Tibial nerve (tissue), 4 donors: ENCODE measurements at places on chromosomes 3 and 15. TPM values are rescaled to one million over a fixed set of nuclear protein-coding genes. Genes with fewer than 3 reads are reported as not detected.

DNA sequence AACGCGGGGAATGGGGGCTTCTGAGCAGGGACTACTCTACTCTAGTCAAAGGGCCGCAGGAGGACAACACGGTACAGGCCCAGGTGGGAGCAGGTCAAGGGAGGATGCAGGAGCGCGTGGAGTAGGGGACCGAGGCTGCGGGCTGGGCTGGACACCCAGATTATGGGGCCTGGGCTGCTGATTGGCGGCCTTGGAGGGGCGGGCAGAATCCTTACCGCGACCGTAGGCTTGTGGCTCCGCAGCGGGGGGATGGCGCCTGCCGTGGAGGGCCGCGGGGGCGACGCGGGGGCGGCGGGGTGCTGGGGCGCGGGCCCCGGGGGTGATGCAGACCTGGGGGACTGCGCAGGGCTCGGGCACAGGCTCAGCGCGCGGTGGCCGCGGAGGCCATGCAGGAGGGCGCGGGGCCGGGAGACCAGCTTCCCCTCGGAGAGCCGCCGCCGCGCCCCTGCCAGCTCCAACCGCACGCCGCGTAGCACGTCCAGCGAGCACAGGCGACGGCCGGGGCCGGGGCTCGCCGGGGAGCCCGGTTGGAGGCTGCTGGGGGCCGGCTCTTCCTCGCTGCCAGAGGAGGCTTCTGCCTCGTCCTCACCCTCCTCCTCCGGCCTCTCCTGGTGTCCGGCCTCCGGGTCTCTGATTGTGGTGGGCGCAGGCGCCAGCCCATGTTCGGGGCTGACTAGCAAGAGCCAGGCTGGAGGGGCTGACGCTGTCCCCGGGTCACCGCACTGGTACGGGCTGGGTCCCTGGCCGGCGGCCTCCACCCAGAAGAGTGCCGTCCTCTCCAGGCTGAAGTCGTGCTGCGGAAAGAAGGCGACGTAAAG is 12.9 kb downstream of the UBAP1L start:
- DNase-seq, result no peak

DNA sequence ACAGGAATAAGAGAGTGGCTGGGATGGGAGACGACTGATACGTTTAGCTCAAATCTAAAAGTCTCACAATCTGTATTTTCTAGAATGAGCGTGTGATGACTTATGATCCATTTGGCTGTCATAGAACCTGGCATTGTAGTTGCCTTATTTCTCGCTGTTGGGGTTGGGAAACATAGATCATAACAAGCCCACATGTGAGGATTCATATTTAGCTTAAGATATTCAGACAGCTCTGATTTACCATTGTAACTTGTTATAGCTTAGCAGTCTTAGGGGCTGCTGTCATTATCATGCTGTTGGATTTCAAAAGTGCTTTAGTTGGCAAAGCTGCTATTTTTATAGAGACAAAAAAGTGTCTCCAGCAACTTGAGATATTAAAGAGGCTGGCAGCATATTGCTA is 871.3 kb downstream of the ZPLD1 start:
- no peak for DNase-seq

Gene GATM
- 372 TPM for total RNA-seq

GRCh38 chr3:138962854-138963560 is 16.0 kb downstream of the FOXL2NB start:
- no peak for DNase-seq

Gene NMB
- total RNA-seq, result 86.4 TPM

DNA sequence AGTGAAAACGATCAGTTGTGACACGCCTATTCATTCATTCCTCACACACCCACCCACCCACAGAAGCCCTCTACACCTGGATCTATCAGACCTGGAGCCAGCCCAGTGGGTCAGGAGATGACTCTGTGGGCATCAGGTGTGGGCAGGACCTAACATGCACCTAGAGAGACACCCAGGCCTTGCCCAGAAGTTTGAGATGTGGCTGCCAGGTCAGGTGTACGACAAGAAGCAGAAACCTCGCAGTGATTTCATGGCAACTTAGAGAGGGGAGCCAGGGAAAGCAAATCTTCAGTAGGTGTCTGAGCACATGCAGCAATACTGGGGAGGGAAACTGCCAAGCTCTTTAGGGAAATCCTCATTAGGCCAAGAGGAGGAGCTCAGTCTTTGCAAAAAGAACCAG is 264.7 kb upstream of the ROPN1 start:
- no peak for DNase-seq

GRCh38 chr15:29196290-29196689 is 73.3 kb downstream of the NSMCE3 start:
- DNase-seq, result no peak

Gene GOLGA6A
- 0.87 TPM for total RNA-seq

Gene RBP2
- not detected for total RNA-seq

Gene BCL6
- 272 TPM for total RNA-seq

Gene LPCAT4
- 14.0 TPM for total RNA-seq

- DNase-seq, result no peak
Measured at GRCh38 chr3:101902041-101902440, 52.7 kb downstream of the NFKBIZ start.

Gene PLSCR2
- not detected for total RNA-seq

Gene LTF
- total RNA-seq, result 0.30 TPM

GRCh38 chr3:19506171-19506570 is 357.9 kb downstream of the KCNH8 start:
- DNase-seq, result no peak

Gene MUSTN1
- 77.9 TPM for total RNA-seq

- DNase-seq, result no peak
Measured at GRCh38 chr3:51691021-51691420, 15.8 kb upstream of the GRM2 start.

DNA sequence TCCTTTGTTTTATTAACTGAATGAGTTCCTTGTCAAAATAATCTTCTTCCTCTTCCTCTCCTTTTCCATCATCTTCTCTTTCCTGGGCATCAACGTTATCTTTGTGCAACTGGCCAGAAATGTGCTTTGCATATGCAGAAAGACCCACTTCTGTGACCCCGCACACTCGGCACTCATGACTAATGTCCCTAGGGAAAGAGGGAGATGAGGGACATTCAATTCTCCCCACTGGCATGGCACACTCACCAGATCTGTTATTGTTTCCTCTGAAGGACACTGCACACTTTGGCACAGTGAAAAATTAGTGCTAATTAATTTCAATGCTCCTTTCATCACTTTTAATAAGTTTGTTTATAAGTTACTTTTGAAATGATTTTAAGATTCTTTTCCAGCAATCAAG is 34.0 kb downstream of the ZNF106 start:
- no peak for DNase-seq

DNA sequence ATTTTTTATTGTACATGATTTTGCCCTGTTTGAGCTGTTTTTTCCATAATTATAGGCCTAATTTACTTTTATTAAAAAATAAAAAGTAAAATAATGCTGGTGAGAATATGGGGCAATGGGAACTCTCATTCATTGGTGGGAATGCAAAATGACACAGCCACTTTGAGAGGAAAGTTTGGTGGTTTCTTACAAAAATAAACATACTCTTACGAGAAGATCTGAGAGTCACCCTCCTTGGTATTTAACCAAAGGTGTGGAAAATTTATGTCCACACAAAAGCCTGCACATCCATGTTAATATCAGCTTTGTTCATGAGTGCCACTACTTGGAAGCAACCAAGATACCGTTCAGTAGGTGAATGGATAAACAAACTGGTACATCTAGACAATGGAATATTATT is 9.8 kb downstream of the MUC13 start:
- DNase-seq, result no peak

Gene BUB1B
- 3.9 TPM for total RNA-seq
